ENCODE measurements at places on chromosomes 5 and 9.

- no peak for DNase-seq
Observed at GRCh38 chr9:77647267-77648233, 572 bp downstream of the GNA14 start.

DNA sequence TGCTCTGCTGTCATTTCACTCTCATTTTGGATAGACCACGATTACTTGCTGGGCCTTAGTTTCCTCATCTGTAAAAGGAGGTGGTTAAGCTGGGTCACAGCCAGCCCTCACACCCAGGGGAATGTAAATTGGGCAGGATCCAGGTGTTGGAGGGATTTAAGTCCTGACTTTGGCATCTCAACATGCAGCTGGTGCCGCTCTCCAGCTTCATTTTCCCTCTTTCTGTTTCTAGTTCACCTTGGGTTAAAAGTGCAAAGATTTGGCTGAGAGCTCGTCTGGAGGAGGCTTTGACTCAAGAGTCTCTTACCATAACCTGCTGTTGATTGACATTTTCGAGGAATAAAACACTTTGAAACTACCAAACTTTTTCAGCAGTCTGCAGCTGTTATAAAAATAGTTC is 144.3 kb upstream of the DHFR start:
- no peak for DNase-seq

DNA sequence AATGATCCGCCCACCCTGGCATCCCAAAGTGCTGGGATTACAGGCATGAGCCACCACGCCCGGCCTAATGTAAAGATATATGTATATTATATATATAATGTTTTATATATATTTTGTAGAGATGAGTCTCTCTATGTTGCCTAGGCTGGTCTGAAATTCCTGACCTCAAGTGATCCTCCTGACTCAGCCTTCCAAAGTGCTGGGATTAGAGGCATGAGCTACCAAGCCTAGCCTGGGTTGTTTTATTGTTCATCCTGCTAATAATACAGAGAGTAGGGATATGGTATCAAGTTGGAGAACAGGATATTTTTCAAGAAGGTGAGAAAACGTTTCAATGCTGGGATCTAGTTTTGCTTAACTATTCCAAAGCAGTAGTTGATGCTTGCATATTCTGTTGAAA is 2.9 kb downstream of the SEC24A start:
- no peak for DNase-seq

GRCh38 chr5:125413496-125414274 is 667.2 kb upstream of the ZNF608 start:
- no peak for DNase-seq

GRCh38 chr9:106930477-106930876 is 67.5 kb downstream of the ZNF462 start:
- no peak for DNase-seq

DNA sequence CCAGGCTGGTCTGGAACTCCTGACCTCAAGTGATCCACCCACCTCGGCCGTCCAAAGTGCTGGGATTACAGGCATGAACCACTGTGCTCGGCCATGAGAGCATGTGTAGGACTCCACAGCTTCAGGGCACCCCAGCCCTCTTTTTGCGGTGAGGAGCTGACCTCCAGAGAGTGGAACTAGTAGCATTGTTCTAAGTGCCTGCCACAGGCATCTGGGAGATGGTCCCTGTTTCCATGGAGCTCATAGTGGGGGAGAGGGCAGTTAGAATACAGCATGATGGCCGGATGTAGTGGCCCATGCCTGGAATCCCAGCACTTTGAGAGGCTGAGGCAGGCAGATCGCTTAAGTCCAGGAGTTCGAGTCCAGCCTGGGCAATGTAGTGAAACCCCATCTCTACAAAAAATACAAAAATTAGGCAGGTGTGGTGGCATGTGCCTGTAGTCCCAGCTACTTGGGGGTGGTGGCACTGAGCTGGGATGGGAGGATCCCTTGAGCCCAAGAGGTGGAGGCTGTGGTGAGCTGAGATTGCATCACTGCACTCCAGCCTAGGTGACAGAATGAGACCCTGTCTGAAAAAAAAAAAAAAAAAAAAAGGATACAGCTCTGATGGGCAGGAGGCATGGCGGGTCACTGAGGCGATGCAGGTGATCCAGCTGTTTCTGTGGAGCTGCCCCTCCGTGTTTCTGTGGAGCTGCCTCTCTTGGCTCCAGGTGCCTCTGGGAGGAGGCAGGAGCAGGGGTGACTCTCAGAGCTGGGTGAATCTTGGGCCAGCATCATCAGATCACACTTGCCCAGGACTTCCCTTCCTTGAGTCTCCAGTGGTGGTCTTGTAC is 4.2 kb downstream of the ASS1 start:
- no peak for DNase-seq

GRCh38 chr5:167694325-167695147 is 596.9 kb upstream of the WWC1 start:
- DNase-seq, result no peak

- no peak for DNase-seq
Observed at GRCh38 chr9:14231196-14231990, 82.5 kb downstream of the NFIB start.

DNA sequence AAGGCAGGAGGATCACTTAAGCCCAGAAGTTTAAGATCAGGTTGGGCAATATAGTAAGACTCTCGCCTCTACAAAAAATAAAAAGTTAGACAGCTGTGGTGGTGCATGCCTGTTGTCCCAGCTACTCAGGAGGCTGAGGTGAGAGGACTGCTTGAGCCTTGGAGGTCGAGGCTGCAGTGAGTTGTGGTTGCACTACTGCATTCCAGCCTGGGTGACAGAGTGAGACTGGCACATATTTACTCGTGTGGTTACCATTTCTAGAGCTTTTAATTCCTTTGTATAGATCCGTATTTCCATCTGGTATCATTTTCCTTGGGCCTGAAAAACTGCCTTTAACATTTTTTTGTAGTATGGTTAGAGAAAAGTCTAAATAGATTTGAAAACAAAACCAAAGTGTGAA is 7.8 kb downstream of the IL6ST start:
- no peak for DNase-seq

DNA sequence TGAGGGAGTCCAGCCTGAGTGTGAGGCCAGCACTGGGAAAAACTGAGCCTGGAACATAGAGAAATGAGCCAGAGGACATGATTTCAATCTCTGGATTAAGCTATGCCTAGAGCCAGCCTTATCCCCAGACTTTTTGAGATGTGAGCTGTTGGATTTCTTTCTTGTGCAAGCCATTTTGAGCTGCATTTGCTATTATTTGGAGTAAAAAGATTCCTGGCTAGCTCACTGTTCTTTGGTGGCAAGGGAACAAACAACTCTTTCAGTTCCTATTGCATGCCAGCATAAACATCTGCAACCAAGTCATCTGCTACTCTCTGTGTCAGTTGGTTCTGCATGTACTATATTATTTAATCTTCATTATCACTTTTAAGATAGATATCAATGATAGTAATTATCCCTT is 70.1 kb upstream of the MAN2A1 start:
- no peak for DNase-seq

DNA sequence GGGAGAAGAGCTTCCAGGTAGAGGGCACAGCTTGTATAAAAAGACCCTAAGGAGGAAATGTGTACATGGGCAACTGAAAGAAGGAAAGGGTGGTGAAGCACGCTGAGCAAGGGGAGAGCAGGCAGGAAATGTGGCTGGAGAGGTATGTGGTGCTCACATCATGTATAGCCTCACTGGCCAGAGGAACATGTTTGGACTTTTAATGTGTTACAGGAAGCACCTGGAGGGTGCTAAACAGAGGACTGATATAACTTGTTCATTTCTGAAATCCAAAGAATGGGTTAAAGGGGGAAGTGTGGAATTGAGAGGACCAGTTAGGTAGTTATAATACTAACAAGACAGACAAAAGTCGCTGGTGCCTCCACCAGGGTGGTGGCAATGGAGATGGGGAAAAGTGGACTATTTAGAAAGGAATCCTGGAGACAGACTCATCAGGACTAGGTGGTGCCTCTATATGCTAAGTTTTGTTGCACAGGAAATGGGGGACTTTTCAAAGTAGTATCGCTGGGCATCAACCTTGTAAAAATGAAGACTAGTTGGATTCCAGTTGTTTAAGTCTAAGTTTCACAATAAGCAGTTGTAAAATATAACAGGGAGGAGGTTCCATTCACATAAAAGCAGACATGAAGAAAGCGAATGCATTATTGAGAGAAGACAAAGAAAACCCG is 63.1 kb upstream of the CD180 start:
- peak; percentile 12 for DNase-seq

- peak; percentile 7 for DNase-seq
Observed at GRCh38 chr5:163540696-163541095, 35.3 kb downstream of the MAT2B start.

GRCh38 chr9:120918931-120919842 is 7.4 kb downstream of the TRAF1 start:
- DNase-seq, result no peak

DNA sequence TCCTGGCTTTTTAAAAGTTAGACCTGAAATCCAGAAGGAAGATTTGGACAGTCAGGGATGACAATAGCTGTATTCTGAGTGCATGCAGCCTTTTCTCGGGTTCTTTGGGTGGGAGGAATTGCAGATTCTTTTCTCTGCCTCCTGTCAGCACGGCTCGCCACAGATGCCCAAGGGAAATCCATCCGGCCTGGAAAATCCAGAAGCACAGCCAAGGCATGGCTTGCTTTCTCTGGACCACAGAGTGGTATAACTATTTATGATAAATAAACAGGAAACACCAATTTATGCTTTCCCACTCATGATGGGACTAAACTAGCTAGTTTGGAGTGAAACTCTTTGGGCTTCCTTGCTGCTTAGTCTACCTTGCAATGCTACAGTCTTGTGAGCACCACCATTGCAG is 59.1 kb downstream of the C9orf152 start:
- DNase-seq, result no peak

- DNase-seq, result no peak
Observed at GRCh38 chr5:95662946-95663345, 16.4 kb downstream of the RFESD start.

GRCh38 chr9:105128908-105129600 is 115.4 kb upstream of the SLC44A1 start:
- DNase-seq, result no peak

GRCh38 chr5:17278931-17279330 is 61.5 kb downstream of the BASP1 start:
- no peak for DNase-seq

DNA sequence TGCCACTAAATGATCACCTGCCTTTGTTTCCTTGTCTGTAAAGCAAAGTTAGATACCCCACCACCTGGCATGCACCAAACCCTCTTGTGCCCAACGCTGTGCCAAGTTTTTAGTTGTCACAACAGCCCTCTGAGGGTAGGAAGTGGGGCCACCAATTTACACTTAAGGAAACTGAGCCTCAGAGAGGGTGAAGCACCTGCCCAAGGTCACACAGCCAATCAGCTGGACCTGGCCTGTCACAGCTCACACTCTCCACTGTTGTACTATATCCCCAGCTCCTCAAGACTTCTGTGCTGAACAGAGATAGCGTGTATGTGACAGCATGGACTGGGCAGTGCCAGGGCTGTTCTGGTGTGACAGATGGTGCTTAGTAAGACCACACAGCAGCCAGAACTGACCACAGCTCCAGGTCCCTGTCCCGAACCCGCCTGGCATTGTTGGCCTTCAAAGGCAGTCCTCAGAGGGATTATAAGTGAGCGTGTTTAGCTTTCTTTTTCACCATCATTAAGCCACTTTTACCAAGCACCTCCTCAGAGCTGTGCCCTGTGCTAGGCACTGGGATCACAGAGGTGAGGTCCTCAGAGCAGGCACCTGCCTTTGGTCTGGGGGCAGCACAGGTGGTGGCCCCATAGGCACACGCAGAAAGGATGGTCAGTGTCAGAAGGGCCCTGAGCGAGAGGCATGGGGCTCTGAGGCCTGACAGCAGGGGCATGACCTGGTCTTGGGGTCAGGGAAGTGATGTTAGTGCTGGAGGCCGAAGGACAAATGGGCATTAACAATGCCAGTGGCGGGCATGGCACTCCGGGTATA is 71.1 kb downstream of the COL27A1 start:
- no peak for DNase-seq

- no peak for DNase-seq
Observed at GRCh38 chr5:2185646-2186471, 303.1 kb upstream of the IRX4 start.

DNA sequence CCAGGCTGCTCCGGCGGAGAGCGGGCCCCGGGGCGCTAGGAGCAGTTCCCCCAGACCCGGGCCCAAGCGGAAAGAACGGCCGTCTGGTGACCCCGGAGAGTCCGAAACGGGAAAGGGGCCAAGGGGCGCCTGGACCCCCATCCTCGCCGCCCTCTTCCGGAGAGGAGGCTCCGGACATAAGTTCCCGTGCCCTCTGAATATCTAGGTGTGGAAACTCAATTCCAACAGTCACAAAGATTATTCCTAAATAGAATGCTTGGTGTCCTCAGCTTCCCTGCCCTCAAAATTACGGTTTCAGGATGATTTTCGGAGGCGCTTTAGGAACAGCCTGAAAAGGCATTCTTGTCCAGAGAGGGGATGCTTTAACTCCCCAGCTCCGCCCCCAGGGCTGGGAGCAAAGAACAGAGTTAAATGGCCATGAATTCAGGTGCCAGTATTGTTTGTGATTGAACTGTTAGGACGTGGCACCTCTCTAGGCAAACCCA is 681 bp upstream of the LHFPL2 start:
- DNase-seq, result peak; percentile 44

DNA sequence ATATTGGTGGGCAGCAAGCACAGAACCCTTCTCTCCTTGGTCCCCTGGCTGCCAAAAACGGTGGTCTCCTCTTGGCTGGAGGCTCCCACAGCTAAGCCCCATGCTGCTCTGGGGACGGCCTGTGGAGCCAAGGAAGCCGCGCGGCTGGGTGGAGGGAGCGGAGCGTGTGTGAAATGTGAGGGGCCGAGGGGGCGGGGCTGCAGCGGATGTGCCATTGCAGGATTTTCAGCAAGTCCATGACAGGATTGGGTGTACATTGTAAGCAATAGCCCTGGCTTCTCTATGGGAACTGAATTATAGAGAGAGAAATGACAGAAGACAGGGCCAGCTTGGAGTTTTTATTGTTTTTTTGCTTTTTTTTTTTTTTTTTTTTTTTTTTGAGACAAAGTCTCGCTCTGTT is 336.5 kb downstream of the DIRAS2 start:
- DNase-seq, result no peak

DNA sequence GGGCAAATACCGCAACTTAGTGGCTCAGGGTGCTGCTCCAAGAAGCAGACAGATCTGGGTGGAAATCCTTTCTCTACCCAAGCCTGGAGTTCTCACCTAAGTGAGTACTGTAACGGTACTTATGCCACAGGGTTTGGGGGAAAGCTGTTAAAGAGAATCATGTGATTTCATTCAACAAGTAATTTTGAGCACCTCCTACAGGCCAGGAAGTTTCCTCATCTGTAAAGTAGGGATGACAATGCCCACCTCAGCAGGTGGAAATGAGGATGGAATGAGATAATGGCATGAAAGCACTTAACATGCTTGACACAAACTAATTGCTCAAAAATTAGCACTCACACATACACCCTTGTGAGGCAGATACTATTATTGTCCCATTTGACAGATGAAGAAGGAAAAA is 114.1 kb downstream of the JAKMIP2 start:
- no peak for DNase-seq

Measured in trophoblast cell (in vitro differentiated cells and primary cell).